ENCODE measurements at places on chromosomes 5 and 9.

DNA sequence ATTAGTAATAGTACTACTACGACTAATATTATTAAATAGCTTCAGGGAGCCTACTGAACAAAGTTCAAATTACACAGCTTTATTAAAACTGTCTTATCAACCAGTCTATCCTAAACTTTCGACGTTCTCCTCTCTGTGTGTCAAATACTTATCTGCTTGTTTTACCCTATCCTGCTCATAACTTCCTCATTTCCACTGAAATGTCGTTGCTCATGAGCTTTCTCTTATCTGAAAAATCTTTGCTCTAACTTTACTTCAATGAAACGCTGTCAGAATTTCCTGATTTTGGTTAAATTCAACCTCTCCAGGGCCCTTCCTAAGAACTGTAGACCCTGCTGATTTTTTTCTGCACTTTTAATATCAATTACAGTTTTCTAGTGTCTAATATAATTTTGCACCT, 1431.0 kb upstream of the WWC1 start:
- no peak for DNase-seq

DNA sequence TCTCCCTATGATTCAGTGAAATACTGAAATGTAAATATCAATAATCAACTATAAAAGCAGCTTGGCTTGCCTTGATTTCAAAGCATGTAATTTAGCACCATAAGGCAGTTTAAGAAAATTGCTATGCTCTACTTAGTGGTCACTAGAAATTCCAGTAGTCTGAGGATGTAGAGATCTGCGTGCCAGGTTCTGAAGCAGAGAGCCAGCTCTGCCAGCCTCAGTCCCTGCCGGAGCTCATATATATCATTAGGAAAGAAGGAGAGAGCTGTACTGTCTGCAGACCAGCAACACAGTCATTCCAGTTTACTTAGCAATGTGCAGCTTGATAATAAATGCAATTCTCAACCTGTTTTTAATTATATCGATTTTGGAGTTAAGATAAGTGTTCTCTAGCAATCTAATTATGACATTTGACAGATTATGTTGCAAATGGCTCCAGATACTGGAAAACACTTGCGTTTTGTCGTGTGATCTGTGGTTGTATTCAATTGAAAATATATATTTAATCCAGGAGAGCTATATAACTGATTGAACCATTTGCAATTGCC, 540.5 kb downstream of the CTNND2 start:
- no peak for DNase-seq

DNA sequence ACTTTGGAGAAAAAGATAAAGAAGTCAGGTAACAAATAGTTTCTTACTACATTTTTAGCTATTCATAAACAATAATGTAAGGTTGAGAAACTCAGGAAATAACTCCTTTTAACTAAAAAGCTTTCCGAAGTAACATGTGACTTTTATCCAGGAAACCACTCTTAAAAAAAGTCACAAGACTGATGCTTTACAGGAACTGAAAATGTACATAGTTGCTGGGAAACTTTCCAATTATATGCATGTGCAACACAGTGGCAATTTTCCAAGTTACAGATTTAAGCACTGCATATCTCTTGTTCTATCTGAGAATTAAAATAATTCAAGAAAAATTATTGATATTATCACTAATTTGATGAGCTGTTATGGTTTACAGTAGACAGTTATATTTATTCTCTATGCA, 105.2 kb downstream of the CDH10 start:
- no peak for DNase-seq

GRCh38 chr9:125878164-125878631, 131.0 kb downstream of the PBX3 start:
- no peak for DNase-seq

GRCh38 chr5:6710551-6711318, 2.5 kb upstream of the TENT4A start:
- no peak for DNase-seq

DNA sequence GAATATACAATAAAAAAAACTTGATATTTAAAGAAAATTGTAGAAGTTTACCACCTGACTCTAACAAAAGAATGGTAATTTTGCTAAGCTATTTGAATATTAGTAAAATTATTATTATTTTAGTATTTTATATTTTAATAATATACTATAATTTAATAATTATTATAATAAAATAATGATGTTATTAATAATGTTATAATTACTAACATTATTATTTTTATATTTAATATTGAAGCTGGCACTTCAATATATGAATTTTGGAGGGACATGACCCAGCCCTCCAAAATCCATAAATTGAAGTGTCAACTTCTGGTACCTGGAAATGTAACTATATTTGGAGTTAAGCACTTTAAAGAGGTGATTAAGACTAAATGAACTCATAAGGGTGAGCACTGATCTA, 486.1 kb upstream of the CDH9 start:
- DNase-seq, result no peak

DNA sequence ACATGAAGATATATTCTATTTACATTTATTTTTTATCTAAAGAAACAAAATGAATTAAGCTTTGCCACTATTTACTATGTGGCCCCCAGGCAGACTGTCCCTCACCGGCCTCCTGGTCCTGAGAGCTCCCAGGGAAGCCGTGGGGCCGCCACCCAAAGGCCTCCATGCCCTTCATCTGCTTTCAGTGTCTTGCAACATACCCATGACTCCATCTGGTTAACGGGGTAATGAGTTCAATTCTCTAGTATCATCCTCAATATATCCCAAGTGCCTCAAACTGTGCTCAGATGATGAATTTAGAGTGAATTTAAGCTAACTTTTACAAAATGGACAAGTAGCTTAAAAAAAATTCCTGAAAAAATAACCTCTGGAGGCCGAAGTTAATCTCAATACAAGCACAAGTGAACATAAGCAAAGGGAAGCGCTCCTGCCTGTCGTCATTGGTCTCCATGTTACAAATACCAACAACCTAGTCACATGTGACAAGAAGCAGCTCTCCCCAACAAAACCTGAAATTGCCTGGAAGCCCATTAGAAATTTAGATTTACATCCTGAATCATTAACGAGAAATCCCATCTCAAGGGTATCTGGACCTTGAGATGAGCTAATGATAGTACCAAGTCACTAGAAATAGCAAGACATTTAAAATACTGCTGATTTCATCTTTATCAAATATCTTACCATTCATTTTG, 26.1 kb downstream of the DAP start:
- DNase-seq, result no peak

GRCh38 chr9:16732546-16732945, 137.9 kb downstream of the BNC2 start:
- no peak for DNase-seq

DNA sequence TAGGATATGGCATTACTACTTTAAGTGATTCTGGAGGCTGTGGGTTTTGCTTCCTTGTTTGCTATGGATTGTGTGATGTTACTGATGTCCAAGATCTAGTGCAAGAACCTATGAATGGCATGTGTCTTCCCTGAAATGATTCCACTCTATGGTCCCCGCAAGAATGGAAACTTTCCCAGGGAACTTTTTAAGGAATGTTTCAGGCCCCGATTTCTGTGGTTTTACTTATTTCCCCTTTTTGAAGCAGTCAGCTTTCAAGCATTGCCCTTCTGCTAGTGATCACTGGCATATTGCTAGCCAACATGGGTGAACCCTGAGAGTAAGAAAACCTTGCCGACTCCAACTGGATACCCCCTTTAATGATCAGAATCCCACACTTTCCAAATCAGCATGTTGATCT, 26.6 kb upstream of the CD180 start:
- no peak for DNase-seq

DNA sequence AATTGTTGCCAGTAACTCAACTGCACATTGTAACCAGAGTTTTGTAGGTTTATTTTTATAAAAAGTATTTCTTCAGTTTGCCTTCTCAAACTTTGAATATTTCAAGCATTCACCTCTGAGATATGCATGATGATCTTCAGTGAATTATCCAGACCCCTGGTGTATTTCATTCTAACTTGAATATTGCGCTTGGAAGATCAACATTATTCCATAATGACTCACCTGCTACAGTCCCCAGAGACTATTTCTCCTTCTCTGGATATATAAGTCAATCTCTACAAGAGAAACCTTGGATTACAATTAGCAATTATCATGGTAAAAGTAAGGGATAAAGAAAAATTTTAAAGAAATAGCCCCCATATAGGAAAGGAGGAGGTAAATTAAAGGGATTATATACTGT, 1041.0 kb downstream of the TLE1 start:
- no peak for DNase-seq

DNA sequence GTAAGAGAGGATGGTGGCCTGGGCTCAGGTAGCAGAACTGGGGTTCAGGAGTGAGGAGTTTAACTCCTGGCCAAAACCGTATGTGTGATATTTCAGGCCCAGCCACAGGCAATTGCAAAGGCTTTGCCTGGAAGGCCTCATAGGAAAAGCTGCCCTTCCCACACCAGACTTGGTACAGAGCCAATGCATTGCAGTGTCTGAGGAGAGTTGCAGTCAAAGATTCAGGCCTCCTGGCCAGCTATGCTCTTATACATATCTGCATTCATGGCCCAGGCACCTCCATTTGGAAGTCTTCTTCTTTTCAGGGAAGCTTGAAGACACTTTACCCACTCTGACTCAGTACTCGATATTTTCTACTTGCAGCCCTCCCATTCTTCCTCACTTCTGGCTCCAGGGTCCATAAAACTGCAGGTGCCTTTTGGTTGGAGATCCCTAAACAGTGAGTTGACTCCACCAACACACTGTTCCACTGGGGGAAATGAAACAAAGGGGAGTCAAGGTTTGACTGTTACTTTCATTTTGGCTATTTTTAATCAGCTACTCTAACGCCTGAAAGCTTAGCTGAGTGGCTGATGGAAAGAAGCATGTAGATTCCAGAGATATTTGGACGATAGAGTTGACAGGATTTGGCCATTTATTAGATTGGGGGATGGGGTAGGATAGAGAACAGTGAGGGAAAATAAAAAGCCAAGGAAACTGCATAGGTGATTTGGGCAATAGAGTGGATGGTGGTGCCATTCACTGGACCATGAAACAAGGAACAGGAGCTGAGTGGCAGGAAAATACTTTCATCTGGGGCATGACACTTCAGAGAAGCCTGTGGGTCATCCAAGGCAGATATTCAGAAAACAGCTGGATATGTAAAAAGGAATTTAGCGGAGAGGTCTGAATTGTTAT, 30.6 kb upstream of the IL33 start:
- DNase-seq, result peak; percentile 32

GRCh38 chr5:33997331-33997983, 10.4 kb downstream of the AMACR start:
- DNase-seq, result peak; percentile 87

DNA sequence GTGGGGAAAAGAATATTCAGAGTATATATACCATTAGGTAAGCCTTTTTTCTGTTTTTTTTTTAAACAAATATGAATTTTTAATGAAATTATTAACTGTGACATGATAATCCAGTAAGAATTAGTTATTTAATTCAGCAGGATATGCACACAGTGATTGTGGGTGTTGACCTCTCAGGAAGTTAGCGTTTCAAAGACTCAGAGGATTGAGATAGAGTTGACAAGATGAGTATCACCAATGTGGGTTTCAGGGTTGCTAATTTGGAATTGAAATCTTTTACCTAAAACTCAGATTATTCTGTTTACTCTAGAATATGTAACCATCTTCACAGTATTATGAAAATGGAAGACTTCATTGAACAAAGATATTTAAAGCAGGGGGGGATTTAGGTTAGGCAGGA, 56.2 kb downstream of the FOCAD start:
- no peak for DNase-seq

DNA sequence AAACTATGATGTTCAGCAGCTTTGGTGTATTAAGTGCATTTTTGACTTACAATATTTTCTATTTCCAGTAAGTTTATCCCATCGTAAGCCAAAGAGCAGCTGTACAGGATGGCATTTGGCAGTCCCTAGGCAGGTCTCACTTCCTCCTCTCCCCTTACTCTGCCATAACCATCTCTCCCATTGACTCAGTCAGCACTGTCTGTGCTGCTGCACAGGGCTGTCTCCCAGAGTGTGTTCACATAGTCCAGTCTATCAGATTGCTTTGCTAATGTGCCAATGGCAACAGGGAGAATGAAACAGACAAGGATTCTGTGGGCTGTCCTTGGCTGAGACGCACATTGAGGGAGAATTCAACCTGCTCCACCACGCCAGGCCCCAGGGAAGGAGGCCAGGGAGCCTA, 47.0 kb upstream of the CAST start:
- DNase-seq, result peak; percentile 5

DNA sequence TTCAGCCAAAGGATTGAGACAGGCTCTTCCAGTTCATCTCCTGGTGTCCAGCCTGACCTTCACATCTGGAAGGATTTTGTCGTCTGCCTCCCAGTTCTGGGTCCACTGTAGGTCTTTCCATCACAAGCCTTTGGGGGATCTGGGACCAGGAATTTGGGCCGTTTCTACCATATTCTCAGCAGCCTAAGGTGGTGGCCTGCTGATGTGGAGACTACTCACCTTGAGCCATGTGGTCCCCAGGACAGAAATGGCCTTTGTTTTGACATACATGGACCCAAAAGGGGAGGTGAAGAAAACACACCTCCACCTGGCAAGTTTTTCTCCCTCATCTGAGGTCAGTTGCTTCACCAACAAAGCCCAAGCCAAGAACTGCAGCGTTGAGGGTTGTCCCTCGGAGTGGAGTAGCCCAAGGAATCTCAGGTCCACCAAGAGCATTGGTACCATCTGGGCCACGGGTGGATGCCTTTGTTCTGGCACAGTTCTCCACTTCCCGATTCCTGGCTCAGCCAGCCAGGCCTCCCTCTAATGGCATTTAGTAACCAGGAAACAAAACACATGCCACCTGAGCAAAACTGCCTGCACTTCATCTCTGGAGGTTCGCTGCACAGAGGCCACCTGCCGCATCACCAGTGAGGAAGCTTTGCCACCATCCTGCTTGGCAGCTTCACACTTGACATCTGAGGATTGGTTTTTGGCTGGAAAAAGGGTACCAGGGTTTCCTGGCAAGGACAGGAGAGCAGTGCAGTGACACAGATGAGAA, 24.7 kb downstream of the AMBP start:
- no peak for DNase-seq

DNA sequence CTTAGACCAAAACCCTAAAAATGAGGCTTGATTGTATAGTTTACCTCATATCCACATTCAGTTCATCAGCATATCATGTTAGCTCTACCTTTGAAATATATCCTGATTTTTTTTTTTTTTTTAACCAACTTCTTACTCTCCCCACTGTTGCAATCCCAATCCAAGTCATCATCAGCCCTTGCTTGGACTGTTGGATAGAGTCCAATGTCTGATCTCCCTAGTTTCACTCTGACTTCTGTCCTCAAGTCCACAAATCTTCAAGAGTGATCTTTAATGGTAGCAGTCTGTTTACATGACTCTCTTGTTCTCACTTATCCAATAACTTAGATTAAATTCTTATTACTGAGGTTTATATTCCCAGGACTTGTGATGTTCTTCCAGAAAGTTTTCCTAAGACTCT, 30.8 kb downstream of the NAA35 start:
- no peak for DNase-seq

DNA sequence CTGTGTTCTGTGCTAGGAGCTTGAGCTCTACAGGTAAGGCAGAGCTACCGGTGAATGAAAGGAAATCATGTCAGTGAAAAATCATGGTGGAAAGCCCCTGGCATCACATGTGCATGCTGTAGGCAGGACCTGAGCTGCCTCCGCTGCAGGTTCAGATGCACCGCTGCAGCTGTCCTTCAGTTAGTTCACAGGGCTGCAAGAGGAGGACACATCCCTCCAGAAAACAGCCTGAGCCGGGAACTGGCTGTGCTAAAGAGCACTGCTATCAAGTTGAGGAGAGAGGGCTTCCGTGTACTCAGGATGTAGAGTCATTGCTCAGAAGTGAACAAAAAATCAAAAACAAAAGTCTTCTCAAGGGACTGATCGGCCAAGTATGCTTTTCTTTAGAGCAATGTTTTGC, 138.6 kb downstream of the ERCC6L2 start:
- no peak for DNase-seq

All from lung microvascular endothelial cell (primary cell).